NCI-H146 (cell line): ENCODE measurements at places on chromosomes 2 and 18.

- no peak for DNase-seq
These were observed 15.7 kb upstream of the OLA1 start for GRCh38 chr2:174263997-174264396.

DNA sequence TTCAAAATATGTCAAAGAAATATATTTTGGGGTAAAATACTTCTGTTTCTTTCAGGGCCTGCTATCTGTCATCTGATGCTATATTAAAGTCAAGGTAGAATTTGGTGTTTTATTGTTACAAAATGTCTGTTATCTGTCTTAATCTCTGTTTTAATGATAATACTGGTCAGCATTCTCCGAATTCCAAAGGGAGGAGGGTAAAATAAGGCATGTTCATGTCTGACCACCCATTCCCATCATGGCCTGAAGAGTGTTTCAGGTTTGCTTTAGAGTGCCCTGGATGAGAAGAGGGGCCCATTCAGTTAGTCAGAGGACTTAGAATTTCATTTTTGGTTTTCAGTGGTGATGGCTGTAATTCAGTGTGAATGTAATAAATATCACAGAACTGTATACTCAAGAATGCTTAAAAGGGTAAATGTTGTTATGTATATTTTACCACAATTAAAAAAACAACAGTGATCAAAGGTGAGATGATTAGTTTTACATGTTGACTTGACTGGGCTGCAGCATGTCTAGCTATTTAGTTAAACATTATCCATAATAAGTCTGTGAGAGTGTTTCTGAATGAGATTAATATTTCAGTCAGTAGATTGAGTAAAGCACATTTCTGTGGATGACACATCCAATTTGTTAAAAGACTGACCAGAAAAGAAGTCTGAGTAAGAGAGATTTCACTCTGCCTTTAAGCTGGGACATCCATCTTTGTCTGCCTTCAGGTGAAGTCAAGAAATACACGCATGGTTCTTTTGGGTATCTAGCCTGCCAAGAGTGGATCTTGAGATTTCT lies 467.9 kb upstream of the SYT4 start:
- no peak for DNase-seq

- DNase-seq, result no peak
These were observed 122.3 kb downstream of the LYPD6B start for GRCh38 chr2:149160701-149161217.

GRCh38 chr2:196703695-196704094 lies 64.2 kb downstream of the CCDC150 start:
- no peak for DNase-seq

GRCh38 chr18:31490833-31491232 lies 7.1 kb upstream of the DSG2 start:
- DNase-seq, result no peak

- DNase-seq, result no peak
These were observed 120.6 kb downstream of the MYCN start for GRCh38 chr2:16060936-16061338.

GRCh38 chr18:13138420-13139139 lies 80.0 kb upstream of the LDLRAD4 start:
- DNase-seq, result no peak

GRCh38 chr2:240895656-240896388 lies at the start of gene MAB21L4:
Gene MAB21L4, minus strand, starts transcription at chr2:240896156. Its CDS starts 159 bp downstream, at chr2:240895997.
- peak; percentile 49 for DNase-seq

DNA sequence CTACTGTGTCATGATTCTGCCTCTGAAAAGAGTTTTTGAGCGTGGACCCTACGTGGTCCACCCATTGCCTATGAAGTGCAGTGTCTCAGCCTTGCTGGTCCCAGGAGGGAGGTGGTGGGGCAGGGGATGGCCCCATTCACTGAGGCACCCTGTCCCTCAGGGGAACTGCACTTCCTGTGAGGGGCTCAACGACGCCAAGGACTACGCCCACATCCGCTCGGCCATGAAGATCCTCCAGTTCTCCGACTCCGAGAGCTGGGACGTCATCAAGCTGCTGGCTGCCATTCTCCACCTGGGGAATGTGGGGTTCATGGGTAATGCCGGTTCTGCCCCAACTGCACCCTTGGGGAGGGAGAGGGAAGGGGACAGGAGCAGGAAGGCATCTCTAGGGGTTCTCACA lies 42.5 kb downstream of the MYO7B start:
- no peak for DNase-seq

- peak; percentile 9 for DNase-seq
These were observed 58.4 kb upstream of the SLC8A1 start for GRCh38 chr2:40510304-40510703.

- DNase-seq, result no peak
These were observed 11.2 kb downstream of the CELF4 start for GRCh38 chr18:37554399-37554787.

- no peak for DNase-seq
These were observed 32.2 kb downstream of the SPATS2L start for GRCh38 chr2:200338692-200339091.

- no peak for DNase-seq
These were observed 77.2 kb downstream of the FANCL start for GRCh38 chr2:58163913-58164312.

DNA sequence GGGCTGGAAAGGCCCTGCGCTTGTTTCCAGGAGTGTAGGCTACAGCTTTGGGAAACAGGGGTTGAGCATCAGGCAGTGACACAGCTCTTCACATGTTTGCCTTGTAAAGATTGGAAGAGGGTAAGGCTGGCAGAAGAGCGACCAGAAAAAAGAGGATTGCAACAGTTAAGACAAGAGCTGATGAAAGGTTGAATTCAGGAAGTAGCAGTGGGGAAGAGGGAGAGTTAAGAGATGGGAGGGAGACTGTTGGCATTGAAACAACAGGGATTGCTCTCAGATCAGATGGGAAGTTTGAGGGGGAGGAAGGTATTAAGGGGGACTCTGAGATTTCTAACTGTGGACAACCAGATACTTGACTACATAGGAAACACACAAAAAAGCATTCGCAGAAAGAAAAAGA lies 96.9 kb downstream of the CTAGE1 start:
- DNase-seq, result no peak

GRCh38 chr18:43141208-43141607 lies 25.7 kb upstream of the RIT2 start:
- DNase-seq, result peak; percentile 48

GRCh38 chr2:129061069-129061768 lies 742.6 kb upstream of the HS6ST1 start:
- no peak for DNase-seq
